ENCODE measurements at places on chromosomes 2 and 18.

GRCh38 chr2:30514848-30515435, 67.9 kb downstream of the LCLAT1 start:
- DNase-seq = no peak

DNA sequence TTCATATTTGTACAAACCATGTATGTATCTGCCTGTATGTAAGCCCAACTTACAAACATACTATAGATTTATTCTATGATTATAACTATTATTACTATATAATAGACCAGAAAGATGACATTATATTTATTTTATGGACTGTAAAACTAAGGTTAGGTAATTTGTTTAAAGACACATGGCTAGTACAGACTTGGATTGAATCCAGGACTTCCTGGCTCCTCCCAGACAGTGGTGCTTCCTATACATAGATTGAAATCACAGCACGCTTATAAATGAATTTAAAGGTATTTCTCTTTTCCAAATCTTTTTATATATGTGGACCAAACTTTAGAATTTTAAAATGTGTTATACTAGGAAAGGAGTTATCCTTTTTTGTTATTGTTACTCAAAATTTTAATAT, 151.6 kb upstream of the MYO3B start:
- DNase-seq = no peak

DNA sequence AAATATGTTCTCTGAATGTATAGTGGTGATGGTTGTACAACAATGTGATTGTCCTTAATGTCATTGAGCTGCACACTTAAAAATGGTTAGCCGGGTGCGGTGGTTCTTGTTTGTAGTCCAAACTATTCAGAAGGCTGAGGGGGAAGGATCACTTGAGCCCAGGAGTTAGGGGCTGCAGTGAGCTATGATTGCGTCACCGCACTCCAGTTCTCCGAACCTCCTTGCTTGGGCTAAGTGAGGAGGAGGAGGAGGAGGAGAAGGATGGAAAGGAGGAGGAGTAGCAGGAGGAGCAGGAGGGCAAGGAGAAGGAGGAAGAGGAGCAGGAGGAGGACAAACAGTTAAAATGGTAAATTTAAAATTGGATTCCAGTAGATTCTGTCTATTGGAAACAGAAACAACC, 10.5 kb downstream of the SLC14A1 start:
- DNase-seq = no peak

GRCh38 chr2:103293742-103294077, 531.9 kb downstream of the TMEM182 start:
- no peak for DNase-seq

DNA sequence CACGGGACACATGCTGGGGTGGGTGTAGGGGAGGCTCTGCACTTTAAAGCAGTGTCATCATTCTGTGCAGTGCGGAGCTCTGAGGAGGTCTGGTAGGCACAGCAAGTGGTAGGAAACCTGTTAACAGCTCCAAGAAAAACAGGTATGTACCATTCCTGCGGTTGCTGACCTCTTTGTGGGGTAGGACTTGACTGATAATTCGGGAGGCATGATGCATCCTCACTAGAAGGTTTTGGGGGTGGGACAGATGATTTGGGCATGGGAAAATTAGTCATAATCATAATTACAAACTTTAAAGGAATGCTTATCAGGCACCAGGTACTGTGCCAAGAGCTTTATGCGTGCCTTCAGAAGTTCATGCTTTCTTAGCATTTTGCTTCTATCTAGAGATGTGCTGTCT, 9.7 kb downstream of the DOK1 start:
- no peak for DNase-seq

All from activated T-helper 1 cell treated with anti-CD3 and anti-CD28 coated beads, Interleukin-2, amount 50 U/mL, for 16 hours (primary cell).